ENCODE measurements at places on chromosomes 2 and 18. TPM values are rescaled to one million over a fixed set of nuclear protein-coding genes. Genes with fewer than 3 reads are reported as not detected.
A peak's percentile ranks its signal among the peaks of the same experiment; 100 is the strongest.

GRCh38 chr2:130371723-130372054 lies 15.8 kb downstream of the PTPN18 start:
- DNase-seq, result no peak

DNA sequence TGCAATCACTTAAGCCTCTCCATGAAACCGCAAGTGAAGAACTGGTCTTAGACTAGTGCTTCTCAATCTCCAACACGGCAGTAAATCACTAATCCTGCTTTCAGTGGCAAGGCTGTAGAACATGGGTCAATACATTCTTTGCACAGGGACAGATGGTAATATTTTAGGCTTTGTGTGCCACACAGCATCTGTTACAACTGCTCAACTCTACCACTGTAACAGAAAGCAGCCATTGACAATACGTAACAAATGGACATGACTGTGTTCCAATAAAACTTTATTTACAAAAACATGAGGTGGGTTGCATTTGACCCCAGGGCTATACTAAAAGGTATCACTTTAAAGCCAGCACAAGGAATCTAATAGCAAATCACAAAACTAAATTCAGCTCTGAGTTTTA lies 51.1 kb downstream of the RNF152 start:
- no peak for DNase-seq

- peak; percentile 73 for DNase-seq
These were observed 49.9 kb downstream of the DGKD start for GRCh38 chr2:233404222-233404621.

DNA sequence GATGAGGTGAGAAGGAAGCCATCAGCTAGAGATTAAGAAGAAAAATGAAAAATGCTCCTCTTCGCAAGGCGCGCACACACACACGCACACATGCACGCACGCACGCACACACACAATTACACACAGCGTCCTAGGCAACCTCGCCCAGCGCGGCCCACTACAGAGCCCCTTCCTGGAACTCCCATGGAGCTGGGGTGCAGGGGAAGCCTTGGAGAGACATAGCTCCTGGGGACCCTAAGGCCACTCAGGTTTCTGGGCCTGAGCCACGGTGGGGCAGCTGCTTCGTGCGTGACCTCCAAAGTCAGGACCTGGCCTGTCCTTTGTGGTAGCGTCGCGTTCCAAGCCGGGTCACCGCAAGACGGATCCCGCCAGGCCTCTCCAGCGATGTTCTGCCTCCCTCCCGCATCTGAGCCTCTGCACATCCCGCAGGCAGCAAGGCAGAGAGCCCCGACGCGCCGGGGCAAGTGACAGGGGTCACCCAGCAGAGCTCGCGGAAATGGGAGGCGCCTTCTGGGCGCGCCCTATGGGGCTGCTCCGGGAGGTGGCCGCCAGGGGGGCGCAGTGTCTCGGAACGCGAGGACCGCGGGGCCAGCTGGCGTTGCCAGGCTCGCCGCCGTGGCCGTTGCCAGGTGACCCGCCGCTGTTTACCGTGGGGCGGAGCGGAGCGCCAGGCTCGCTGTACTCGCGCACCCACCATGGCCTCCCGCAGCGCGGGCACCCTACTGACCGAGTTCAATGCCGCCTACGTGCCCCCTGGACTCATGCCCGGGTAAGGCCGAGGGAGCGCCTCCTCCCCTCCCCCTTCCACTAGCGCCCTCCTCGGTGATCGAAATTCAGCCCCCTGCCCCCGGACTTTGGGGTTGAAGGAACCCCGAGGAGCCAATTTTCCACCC lies 79.0 kb downstream of the CIB4 start:
- no peak for DNase-seq

DNA sequence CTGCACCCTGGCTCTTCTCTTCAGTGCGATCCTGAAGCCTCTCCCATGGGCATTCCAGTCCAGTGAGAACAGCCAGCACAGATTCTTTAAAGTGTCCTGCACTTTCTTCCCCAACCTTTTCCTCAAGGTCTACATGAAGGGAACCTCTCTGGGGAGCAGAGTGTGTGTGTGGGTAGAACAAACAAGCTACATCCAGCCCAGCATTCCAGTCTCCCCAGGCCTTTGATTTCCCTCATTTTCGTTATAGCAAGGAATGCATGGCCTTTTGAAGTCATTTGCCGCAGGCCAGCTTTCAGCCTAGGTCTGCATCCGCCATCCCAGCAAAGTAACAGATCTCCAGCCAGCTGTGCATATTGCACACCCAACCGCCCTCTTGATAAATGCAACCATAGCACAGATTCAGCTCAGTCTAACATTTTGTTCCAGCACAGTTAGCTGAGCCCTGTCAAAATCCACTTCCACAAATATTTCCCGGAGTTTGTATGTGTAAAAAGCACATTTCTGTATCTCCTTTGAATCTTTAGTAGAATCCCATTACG lies 44.6 kb downstream of the CD8B2 start:
- DNase-seq, result no peak

DNA sequence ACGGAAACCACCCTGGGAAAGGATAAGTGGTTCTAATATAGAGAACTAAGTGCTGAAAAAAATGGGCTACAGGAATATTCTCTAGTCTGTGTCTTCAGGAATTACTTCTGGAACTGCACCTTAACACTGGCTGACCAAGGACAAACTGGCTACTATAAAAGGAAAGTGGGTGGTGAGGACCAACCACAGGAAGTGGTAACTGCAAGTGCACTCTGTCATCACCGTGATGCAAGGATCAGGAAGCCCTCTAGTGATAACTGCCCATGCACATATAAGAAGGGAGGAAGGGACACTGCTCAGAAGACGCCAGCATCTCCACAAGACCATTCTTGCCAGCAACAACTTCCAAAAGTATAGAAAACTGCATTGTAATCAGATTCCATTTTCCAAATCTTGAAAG lies 424.4 kb upstream of the RGPD4 start:
- DNase-seq, result no peak

- DNase-seq, result no peak
These were observed 66.3 kb downstream of the NYAP2 start for GRCh38 chr2:225465827-225466226.

Gene CYS1
- 0.62 TPM for total RNA-seq

GRCh38 chr2:168062936-168063335 lies 184.5 kb downstream of the STK39 start:
- DNase-seq, result no peak

DNA sequence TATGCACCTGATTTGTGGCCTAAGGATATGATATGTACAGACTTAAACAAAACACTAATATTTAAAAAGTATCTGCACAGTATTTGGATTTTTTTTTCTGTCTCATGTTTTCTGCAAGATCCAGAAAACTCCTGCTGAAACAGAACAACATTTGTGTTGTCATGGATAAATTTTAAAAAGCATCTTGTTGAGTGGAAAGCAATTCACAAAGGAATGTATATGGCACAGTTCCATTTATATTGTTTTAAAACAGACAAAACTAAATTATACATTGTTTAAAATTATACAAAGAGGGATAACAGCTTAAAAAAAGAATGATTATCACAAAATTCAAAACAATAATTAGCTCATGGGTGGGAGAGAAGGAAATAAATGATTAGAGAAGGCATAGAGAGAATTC lies 193.5 kb downstream of the PPP1R1C start:
- no peak for DNase-seq

Gene CTDP1
- total RNA-seq, result 33.9 TPM

All from lower leg skin (tissue), 4 donors.